Stimulated activated CD4-positive, alpha-beta T cell treated with anti-CD3 and anti-CD28 coated beads, TNF-alpha, amount 100 ng/mL, for 24 hours (primary cell): ENCODE measurements at places on chromosomes 7 and 10.
A peak's percentile ranks its signal among the peaks of the same experiment; 100 is the strongest.

GRCh38 chr7:25312968-25313367, 84.7 kb upstream of the NPVF start:
- no peak for DNase-seq

DNA sequence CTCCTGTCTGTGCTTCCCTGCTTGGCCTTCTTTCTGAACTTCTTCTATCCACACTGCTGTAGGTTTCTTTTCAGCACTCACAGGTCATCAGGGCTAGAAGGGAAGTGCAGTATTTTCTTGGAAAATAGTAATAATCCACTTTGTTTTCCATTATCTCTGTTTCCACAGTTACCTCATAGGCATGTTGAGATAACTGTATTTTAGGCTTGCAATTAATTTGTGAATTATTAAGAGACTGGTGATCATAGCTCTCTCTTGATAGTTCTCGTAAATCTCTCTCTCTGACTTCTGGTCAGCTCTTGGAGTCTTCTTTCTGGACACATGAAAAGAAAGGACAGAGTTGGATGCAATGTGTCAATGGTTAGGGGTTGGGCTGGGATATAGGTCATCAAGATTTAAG, 243.6 kb upstream of the IGFBP3 start:
- DNase-seq = no peak

- DNase-seq = no peak
Measured at GRCh38 chr7:11060893-11061292, 87.2 kb downstream of the PHF14 start.

- no peak for DNase-seq
Measured at GRCh38 chr10:102919992-102920739, 2.1 kb downstream of the CNNM2 start.

GRCh38 chr7:105766421-105767073, 109.9 kb downstream of the ATXN7L1 start:
- no peak for DNase-seq

GRCh38 chr10:84510121-84510520, 181.7 kb downstream of the CCSER2 start:
- DNase-seq = no peak

DNA sequence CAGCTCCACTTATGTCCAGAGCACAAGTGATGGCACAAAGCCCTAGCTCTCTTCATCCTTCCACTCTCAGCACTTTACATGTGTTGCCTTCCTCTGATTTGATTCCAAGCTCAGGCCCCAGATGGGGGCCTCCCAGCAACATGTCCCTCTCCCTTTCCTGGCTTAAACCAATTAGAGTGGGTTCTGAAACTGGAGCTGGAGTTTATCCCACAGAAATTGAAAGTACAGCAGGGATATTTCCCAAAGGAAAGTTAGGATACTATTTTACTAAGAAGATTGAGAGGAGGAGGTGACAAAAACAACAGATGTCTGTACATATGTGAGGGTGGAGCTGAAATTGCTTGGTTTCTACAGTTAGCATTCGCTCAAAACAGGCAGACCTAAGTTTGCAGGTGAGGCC, 724.6 kb downstream of the AUTS2 start:
- no peak for DNase-seq

DNA sequence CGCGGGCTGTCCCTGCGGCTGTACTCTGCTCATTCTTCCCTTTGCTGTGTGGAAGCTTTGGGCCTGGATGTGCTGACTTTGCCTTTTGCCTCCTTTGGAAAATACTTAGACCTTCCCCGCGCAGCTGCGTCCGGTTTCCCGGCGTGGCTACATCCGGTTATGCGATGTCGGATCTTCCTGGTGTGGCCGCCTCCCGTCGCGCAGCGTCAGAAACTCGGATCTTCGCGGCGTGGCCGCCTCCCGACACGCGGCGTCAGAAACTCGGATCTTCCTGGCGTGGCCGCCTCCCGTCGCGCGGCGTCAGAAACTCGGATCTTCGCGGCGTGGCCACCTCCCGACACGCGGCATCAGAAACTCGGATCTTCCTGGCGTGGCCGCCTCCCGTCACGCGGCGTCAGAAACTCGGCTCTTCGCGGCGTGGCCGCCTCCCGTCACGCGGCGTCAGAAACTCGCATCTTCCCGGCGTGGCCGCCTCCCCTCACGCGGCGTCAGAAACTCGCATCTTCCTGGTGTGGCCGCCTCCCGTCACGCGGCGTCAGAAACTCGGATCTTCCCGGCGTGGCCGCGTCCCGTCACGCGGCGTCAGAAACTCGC, 50.2 kb upstream of the SUN1 start:
- DNase-seq = no peak

GRCh38 chr7:35729061-35729783, 34.3 kb upstream of the HERPUD2 start:
- DNase-seq = no peak

DNA sequence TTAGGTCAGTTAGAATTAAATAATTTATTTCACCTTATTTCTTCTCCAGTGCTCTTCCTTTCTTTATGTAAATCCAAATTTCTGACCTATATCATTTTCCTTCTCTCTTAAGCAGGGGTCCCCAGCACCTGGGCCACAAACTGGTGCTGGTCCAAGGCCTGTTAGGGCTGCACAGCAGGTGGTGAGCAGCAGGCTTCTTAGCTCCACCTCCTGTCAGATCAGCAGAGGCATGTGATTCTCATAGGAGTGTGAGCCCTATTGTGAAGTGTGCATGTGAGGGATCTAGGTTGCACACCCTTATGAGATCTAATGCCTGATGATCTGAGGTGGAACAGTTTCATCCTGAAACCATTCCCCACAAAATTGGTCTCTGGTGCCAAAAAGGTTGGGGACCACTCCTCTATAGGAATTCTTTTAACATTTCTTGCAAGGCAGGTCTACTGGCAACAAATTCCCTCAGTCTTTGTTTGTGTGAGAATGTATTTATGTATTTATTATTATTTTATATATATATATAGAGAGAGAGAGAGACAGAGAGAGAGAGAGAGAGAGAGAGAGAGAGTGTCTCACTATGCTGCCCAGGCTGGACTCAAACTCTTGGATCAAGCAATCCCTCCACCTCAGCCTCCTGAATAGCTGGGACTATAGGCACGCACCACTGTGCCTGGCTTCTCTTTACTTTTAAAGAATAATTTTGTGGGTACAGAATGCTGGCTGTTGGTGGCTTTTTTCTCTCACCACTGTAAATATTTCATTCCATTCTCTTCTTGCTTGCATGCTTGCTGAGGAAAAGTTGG, 4.3 kb upstream of the ABCC2 start:
- DNase-seq = no peak

- no peak for DNase-seq
Measured at GRCh38 chr10:14837003-14837756, 657 bp downstream of the CDNF start.

GRCh38 chr10:71266147-71266917, 52.7 kb upstream of the SLC29A3 start:
- DNase-seq = no peak

GRCh38 chr10:126595160-126595559, 75.3 kb downstream of the C10orf90 start:
- DNase-seq = no peak

DNA sequence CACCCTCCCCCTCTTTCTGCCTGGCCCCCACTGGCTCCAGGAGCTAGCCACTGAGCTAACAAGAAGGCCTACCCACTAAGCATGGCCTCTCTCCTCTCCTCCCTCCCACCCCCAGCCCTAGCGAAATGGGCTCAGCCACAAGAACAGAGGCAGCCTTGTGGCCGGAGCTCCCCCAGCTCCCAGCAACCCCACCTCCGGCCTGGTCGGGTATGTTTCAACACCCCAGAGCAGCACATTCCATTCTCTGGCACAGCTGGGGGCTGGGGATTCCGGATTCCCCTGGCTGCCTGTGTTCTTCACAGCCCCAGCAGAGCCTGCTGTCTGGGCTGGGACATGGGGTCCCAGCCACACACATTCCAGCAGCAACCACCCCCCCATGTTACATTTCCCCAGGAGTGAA, 9.0 kb downstream of the SFRP5 start:
- no peak for DNase-seq

DNA sequence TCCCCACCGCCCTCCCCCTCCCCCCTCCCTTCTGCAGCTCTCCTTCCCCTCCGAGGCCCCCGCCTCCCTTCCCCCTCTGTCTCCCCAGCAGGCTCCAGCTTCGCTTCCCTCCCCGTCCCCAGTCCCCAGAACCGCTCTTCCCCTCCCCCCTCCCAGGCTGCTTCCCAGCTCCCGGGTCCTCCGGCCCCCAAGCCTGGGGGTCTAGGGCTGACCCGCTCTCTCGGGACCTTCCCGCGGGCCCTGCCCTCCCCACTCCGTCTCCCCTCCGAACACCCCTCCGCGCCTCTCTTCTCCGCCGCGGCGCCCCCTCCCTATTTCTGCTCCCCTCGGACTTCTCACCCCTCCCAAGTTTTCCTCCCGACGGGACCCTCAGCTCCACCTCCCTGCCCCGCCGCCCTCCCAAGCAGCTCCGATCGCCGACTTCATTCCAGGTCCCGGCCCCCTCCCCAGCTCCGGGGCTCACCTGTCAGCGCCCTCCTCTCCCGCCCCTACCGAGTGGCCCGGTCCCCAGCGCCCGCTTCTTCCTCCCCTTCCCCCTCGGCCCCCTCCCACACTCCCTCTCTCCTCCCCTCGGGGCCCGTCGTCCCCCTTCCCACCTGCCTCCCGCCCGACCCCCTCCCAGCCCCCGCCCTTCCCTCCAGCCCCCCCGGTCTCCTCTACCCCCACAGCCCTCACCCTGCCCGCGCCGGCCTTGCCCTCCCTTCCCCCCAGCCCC, 990 bp downstream of the ZNF467 start:
- no peak for DNase-seq

DNA sequence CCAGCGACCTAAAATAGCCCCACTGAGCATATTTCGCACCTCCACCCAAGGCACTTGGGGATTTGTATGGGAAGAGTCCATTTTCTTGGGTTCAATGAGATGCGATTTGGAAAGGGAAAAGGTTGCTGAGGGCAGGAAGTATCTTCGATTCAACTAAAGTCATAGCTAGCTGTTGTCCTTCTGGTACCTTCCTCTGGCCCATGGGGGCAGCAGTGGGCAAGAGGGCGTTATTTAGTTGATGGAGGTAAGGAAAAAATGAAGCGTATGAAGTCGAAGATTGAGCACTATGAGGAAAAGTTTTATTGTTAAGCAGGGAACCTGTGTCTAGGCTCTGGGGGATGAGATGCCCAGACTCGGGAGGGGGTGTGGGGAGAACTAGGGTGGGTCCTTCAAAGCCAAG, 135.4 kb downstream of the EVX1 start:
- no peak for DNase-seq

- no peak for DNase-seq
Measured at GRCh38 chr7:40859965-40860543, 725.2 kb downstream of the SUGCT start.

- no peak for DNase-seq
Measured at GRCh38 chr7:116075351-116076145, 45.0 kb upstream of the TFEC start.

- no peak for DNase-seq
Measured at GRCh38 chr7:91789086-91789485, 91.4 kb downstream of the MTERF1 start.

- no peak for DNase-seq
Measured at GRCh38 chr7:121105262-121105661, 116.8 kb downstream of the CPED1 start.

DNA sequence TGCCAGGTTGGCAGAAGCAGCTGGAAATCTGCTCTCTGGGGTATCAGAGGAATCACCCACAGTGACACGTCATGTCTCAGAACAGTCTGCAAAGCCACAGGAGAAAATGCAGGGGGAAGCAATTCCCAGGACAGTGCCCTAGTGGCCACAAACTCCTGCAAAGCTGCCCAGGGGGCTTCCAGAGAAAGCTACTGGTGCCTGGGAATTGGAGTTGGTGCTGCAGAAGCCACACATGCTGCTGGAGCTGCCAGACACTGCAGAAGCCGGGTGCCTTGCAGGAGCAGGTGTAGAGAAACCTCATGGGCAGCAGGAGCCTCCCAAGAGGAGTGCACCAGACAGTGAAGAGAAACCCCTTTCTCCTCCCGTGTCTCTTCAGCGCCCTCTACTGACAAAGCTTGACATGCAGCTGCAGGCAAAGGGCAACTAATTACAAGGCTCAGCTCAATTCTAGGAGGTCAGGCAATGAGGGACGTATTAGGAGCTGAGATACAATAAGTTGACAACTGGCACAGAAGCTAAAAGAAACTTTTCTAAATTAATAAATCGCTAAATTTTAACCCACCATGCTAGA, 30.2 kb upstream of the NUB1 start:
- no peak for DNase-seq

GRCh38 chr10:114519756-114520293, 115.5 kb upstream of the AFAP1L2 start:
- no peak for DNase-seq

- DNase-seq = no peak
Measured at GRCh38 chr10:131636841-131637724, 263.7 kb upstream of the PPP2R2D start.

- DNase-seq = no peak
Measured at GRCh38 chr7:71237945-71238344, 106.0 kb downstream of the GALNT17 start.

DNA sequence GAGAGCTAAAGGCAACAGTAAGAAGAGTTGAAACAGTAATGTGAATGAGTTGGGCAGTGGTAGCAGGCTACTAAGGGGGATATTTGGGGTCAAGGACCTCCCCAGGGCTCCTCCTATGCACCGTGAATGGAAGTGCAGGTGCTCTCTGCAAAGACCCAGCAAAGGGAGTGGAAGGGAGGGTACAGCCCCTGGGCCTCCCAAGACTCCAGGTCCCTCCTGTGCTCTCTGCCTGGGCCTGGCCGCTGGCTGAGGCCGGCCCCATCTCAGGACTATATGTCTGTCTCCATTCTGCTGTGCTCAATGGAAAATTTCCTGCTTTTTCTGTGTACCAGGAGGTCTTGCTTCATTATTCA, 372.1 kb upstream of the MKI67 start:
- no peak for DNase-seq

DNA sequence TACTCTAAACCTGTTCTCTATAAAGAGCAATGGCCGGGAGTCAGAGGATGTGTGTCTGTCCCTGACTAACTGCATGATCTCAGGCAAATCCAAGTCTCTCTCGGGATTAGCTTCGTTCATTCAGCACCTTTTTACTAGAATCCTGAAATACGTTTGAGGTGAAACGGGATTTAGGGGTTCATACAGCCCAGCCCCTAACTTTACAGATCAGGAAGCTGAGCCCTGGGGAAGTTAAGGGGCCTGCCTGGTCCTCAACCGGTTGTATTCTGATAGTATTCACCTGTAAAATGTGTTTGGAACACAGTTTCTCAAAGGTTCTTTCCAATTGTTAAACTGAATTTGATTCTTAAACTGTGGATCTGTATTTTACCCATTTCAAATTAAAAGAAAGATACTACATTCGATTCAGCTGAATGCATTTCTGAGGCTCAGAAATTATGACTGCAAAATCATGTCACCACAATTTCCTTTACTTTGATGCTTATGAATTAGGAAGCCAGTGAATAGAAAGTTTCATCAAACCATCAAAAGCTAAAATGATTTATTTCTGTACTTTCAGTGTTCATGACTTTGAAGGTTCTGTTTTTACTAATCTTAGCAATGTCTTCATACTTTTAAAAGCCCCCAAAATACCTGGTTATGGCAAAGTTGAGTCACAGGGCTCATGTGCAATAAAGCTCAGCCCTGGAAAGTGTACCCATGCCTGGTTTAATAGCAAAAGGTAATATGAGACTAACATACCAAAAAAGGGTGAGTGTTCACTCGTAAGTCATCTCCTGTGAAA, 28.9 kb upstream of the EZH2 start:
- peak; percentile 71 for DNase-seq
